Stimulated activated naive CD4-positive, alpha-beta T cell (primary cell): ENCODE measurements at places on chromosomes 7 and 10.

DNA sequence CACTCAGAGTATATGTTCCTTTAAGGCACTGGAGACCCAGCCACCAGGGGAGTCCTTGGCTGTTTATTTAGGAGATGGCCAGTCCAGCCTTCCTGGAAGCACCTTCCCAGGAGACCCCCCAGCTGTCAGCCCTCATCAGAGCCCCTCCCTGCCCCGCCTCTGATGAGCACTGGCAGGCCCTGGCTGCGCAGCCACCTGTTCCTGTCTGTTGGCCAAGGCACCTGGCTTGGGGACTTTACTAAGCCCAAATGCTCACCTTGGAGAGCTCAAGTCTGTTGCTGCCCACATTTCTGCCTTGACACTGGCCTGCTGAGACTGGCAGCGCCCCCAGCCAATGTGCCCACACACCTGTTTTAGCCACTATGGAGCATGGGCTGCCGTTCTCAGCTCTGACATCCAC, 124.7 kb downstream of the ELMO1 start:
- DNase-seq = no peak

DNA sequence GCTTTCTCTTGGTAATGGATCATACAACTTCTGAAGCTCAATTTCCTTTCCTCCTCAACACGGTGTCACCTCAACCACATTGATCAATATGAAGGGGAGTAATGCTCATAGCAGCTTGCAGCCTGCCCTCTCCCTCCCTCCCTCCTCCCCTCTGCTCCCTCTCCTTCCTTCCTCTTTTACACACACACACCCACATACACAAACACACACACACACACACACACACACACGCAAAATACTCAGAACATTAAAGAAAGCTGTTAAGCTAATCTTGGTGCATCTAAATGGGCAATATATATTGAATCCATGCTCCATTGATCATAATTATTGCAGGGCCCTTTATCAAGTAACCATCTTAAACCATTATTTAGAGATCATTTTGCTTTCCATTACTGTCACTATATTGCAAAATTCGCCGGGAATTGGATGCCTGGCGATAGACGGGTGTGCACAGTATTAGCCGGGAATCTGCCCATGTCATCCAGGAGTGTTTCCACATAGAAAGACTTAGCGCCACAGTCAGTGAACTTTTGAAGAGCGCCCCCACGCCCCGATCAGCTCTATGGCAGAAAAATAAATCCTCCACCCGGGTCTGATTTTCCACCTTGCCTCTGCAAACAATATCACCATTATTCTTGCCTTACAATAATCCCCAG, 122.0 kb downstream of the PRLHR start:
- no peak for DNase-seq

GRCh38 chr10:11049806-11050205, 32.1 kb downstream of the CELF2 start:
- DNase-seq = no peak

DNA sequence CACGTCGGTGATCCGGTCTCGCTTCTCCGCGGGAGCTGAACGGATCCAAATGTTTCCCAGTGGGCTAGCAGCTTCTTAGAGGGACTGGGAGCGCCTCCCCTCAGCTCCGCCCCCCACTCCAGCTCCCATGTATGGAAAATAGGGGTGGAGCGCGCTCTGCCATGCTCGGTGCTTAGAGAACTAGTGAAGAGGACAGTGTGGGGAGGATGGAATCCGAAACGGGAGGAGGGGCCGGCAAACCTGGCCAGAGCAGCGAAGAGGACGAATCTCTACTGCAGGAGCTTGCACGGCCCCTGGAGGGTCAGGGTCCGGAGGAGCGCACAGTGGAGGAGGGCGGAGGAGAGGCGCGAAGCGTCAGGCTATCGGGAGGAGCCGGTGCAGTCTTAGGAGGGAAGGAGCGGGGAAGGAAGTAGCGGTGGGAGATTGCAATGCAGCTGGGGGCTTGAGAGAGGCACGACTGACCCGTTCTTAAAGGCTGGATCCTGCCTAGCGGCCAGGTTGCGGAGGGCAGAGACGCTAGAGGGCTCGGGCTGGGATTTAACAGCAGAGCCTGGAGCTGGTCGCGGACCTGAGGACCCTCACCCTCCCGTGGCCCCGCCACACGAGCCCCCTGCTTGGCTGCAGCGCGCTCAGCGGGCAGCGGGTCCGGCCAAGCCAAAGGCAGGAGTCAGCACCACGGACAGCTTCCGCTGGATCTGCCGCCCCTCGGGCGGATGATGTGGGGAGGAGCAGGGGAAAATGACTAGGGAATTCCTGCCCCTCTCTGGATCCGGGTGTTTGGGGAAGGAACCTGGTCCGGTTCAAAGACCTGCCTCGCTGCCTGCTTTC, at the start of gene PRLHR:
Gene PRLHR, minus strand, starts transcription at position 51 of the 828 bp plus-strand sequence. CDS start 404 bp downstream, outside the sequence.
- DNase-seq = no peak

- DNase-seq = no peak
Observed at GRCh38 chr7:25803117-25803887, 348.7 kb upstream of the NFE2L3 start.

GRCh38 chr10:126392469-126392868, 4.2 kb upstream of the ADAM12 start:
- DNase-seq = no peak

DNA sequence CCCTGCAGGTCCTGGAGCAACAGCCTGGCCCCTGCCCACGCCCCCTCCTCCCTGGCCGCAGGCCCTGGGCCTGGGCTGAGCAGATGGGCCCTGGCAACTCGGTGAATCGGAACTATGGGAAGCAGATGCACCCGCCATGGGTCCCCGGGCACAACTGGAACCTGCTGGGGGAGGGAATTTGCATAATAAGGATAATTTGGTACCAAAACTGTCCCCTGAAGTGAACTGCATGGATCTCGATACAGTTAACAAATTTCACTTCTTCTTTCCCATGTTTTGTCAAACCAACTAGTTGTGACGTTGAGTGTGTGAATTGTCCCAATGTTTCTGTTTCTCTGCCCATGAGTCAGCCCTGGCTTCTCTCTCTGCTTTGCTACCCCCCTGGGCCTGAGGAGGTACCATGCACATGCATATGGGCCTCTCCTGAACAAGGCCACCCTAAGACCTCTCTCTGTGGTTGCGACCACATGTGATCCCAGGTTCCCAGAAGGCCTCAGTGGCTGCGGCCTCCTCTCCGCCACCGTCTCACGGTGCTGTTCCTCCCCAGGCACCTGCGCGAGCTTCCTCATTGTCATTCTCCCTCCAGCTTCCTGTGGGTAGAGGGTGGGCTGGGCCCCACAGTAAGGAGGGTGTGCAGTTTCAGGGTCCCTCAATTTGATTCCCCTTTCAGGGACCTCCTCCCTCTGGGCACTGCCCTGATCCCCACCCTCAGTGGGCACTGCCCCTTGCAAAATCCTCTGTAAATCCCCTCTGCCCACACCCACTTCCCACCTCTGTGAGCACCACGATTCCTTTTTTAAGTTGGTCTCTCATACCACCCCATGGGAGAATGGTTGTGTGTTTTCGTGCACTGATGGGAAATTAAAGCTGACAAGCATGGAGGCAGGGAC, 40.0 kb downstream of the FIGNL1 start:
- no peak for DNase-seq

DNA sequence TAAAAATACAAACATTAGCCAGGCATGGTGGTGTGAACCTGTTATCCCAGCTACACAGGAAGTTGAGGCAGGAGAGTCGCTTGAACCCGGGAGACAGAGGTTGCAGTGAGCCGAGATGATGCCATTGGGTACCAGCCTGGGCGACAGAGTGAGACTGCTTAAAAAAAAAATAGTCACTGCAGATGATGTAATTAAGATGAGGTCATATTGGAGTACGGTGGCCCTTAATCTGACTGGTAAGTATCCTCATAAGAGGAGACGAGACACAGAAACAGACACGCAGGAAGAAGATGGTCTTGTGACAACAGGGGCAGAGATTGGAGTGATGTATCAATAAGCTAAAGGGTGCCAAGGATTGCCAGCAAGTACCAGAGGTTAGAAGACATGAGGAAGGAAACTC, 156.0 kb downstream of the FAM107B start:
- no peak for DNase-seq

DNA sequence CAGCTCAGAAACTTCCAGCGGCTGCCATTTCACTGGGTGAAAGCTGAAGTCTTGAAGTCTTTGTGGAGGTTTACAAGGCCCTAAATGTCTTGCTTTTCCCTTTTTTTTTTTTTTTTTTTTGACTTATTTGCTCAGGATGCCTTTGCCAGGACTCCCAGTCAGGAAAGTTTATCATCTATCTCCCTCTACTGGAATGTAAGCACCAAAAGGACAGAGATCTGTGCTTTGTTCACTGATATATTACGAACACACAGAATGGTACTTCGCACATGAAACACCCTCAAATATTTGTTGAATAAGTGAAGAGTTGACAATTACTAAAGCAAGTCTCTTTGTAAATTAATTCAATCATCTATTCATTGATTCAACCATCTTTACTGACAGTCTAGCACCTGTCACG, 23.2 kb downstream of the ABCB4 start:
- DNase-seq = no peak

DNA sequence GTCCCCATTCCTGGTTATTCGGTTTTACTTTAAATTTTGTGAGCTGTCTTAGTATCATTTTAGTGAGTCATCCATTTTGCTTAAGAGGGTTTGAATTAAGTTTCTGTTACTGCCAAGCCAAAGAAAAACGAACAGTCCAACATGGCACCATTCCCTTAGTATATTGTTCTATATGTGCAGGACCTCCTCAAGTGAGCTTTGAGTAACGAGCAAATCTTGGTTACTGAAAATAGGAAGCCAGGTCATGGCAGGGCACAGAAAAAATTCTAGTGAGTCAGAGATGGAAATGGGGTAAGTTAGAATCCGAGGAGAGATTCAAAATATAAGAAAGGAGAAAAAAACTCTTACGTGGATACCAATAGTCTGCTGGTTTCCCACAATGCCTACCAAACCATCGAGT, 292.9 kb downstream of the BAMBI start:
- no peak for DNase-seq

- DNase-seq = no peak
Observed at GRCh38 chr10:131641231-131641630, 259.6 kb upstream of the PPP2R2D start.

GRCh38 chr10:97643441-97643985, 3.0 kb downstream of the PI4K2A start:
- no peak for DNase-seq

DNA sequence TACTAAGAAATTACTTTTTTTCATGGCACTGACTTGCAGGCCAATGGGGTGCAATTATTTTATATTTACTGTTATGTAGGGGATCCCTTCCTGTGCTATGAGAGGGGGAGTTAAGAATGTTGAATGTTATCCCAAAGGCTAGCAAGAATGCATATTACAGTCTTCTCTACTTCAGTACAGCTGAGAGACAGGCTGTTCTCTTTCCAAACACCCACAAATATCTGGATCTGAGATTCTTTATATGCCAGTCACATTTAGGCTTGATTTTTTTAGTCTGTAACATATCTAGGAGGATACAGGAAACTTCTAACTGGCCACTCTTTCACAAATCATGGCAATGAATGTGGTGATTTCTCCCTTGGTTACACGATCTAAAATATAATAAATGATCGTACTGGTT, 266.4 kb upstream of the FZD8 start:
- DNase-seq = no peak

- no peak for DNase-seq
Observed at GRCh38 chr10:47053081-47053798, 142.0 kb downstream of the PTPN20 start.
